ENCODE measurements at places on chromosomes 5 and 9. TPM values are rescaled to one million over a fixed set of nuclear protein-coding genes. Genes with fewer than 3 reads are reported as not detected.

GRCh38 chr5:138438724-138439476 is at the start of gene REEP2:
TSS of gene REEP2 (plus strand) at chr5:138439057. CDS start at chr5:138439209, 152 bp downstream.
- H3K36me3 ChIP-seq = peaks cover 31% of the 10 kb centered on the region
- peaks cover 12% of the 10 kb centered on the region for H3K4me1 ChIP-seq
- H3K27me3 ChIP-seq = no peaks in the 10 kb centered on the region
- H3K4me3 ChIP-seq = peak within 1 kb of the TSS; percentile 82

The CBY3 gene
- not detected for total RNA-seq

GRCh38 chr5:86929123-86929766 is 311.5 kb downstream of the COX7C start:
- no peaks in the 10 kb centered on the region for H3K4me1 ChIP-seq
- peaks cover 10% of the 10 kb centered on the region for H3K27me3 ChIP-seq
- DNase-seq = no peak
- no peak overlapping the region for H3K27ac ChIP-seq
- H3K4me3 ChIP-seq = no peak overlapping the region

GRCh38 chr9:12194731-12195130 is 498.5 kb upstream of the TYRP1 start:
- no peaks in the 10 kb centered on the region for H3K27me3 ChIP-seq
- no peak overlapping the region for H3K27ac ChIP-seq
- H3K4me3 ChIP-seq = no peak overlapping the region

- H3K36me3 ChIP-seq = no peaks in the 10 kb centered on the region
- H3K4me1 ChIP-seq = peaks cover 88% of the 10 kb centered on the region
- H3K4me3 ChIP-seq = peak overlapping the region; percentile 36
- peak overlapping the region; percentile 46 for H3K27ac ChIP-seq
- DNase-seq = no peak
- no peaks in the 10 kb centered on the region for H3K27me3 ChIP-seq
These were observed 24.6 kb downstream of the BICD2 start for GRCh38 chr9:92740009-92740408.

- peaks cover 13% of the 10 kb centered on the region for H3K36me3 ChIP-seq
- H3K27ac ChIP-seq = no peak overlapping the region
- H3K27me3 ChIP-seq = no peaks in the 10 kb centered on the region
- no peak for DNase-seq
These were observed 20.8 kb downstream of the MFAP3 start for GRCh38 chr5:154059583-154059982.

The ANGPTL2 gene
- not detected for total RNA-seq

The SPATA31E1 gene
- total RNA-seq = not detected

DNA sequence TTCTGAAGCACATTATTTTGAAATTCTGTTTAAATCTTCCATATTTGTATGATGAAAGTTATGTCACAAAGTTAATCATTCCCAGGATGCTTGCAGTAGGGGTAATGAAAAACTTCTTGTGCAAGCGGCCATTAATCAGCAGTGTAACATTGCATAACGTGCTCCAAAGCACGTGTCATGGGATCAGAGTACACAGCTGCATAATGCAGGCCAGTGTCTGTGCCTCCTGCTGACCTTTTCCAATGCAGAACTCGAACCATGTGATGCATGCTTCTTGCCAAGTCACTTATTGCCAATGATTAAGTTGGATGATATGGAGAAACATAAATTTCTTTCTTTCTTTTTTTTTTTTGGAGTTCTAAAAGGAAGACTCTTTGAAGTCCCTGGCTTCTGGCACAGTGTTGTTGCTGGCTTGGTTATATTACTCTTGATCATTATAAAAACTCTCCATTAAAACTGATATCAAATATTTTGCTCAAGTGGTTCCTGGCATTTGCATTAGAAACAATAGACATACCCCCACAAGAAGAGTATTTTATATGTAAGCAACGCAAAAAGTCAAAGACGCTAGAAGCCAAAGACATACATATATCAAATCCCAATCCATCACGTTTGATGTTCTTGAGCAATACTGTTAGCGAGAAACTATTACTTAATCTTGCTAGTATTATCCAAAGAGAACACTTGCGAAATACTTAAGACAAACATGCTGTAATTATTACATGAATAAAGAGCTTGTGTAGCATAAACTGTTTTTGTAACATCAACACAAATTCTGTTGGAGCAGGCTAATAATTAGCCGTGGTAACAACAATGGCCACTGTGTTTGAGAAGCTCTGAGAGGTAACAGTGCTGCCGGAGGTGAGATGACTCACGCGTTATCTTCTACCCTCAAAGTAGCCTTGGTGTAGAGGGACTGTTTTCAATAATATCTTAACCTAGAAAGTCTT is 164.2 kb downstream of the AUH start:
- DNase-seq = no peak
- H3K4me1 ChIP-seq = peaks cover 24% of the 10 kb centered on the region
- no peak overlapping the region for H3K27ac ChIP-seq
- no peaks in the 10 kb centered on the region for H3K36me3 ChIP-seq

The PRR7 gene
- total RNA-seq = 3.2 TPM

GRCh38 chr9:84538879-84539278 is 130.7 kb upstream of the NTRK2 start:
- no peaks in the 10 kb centered on the region for H3K36me3 ChIP-seq
- no peak overlapping the region for H3K27ac ChIP-seq

GRCh38 chr9:13732290-13732689 is 452.8 kb upstream of the MPDZ start:
- H3K27me3 ChIP-seq = no peaks in the 10 kb centered on the region
- H3K36me3 ChIP-seq = no peaks in the 10 kb centered on the region
- no peak overlapping the region for H3K27ac ChIP-seq
- H3K4me1 ChIP-seq = no peaks in the 10 kb centered on the region

DNA sequence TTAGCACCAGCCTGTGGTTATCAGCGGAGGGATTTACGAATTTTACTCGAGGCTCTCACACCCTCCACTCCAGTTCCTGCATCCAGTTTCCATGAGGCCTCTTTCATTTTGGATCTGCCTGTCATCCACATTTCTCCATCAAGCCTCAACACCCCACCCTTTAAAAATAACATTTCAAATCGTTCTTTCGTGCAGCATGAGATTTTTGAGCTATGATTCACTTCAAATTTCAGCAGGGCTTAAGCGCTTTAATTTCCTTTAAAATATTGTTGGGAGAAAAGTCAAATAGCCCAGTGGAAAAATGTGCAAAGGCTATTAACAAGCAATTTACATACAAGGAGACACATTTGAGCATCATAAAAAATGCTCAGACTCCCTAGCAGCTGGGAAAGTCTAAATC is 103.2 kb downstream of the MSX2 start:
- H3K27ac ChIP-seq = no peak overlapping the region
- no peaks in the 10 kb centered on the region for H3K36me3 ChIP-seq
- no peak for DNase-seq
- H3K27me3 ChIP-seq = peaks cover 3% of the 10 kb centered on the region
- H3K4me1 ChIP-seq = no peaks in the 10 kb centered on the region

- H3K4me1 ChIP-seq = peaks cover 83% of the 10 kb centered on the region
- no peaks in the 10 kb centered on the region for H3K36me3 ChIP-seq
- no peak overlapping the region for H3K4me3 ChIP-seq
- no peaks in the 10 kb centered on the region for H3K27me3 ChIP-seq
- DNase-seq = no peak
These were observed 40.9 kb downstream of the TRIO start for GRCh38 chr5:14184082-14184481.

DNA sequence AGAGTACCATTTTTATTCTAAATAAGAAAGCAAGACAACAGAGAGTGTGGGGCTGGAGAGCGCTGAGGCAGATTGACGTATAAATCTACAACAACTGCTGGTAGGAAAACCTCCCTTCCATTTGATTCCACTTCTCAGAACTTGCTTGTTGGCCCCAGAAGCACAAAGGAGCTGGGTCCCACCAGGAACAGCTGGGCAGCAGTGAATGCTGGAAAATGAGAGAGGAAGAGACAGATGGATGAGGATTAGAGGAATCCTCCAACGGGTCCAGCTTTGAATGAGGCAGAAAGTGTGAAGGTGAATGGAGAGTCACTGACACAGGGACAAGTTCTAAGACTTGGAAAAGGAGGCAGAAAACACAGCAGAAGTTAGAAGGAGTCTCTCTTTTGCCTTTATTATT is 14.8 kb downstream of the TAS2R1 start:
- no peaks in the 10 kb centered on the region for H3K27me3 ChIP-seq
- H3K4me1 ChIP-seq = no peaks in the 10 kb centered on the region
- DNase-seq = no peak
- H3K36me3 ChIP-seq = no peaks in the 10 kb centered on the region

DNA sequence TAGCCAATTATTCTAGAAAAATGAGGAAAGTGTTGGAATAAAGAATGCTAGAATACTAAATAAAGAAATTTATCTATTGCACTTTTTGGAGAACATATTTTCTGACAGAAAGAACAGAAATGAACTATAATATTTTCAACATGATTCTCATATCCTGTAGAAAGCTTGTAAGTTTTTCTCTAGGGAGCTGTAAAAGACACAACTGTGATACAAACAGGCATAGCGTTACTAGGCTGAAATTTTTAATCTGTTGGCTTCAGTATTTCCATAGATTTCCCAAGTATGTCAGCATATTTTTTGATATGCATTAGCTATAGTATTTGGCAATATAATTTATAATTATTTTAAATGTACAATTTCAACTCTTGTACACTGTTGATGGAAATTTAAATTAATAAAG is 31.3 kb downstream of the ANXA1 start:
- no peaks in the 10 kb centered on the region for H3K4me1 ChIP-seq
- peaks cover 3% of the 10 kb centered on the region for H3K27me3 ChIP-seq
- no peak for DNase-seq

DNA sequence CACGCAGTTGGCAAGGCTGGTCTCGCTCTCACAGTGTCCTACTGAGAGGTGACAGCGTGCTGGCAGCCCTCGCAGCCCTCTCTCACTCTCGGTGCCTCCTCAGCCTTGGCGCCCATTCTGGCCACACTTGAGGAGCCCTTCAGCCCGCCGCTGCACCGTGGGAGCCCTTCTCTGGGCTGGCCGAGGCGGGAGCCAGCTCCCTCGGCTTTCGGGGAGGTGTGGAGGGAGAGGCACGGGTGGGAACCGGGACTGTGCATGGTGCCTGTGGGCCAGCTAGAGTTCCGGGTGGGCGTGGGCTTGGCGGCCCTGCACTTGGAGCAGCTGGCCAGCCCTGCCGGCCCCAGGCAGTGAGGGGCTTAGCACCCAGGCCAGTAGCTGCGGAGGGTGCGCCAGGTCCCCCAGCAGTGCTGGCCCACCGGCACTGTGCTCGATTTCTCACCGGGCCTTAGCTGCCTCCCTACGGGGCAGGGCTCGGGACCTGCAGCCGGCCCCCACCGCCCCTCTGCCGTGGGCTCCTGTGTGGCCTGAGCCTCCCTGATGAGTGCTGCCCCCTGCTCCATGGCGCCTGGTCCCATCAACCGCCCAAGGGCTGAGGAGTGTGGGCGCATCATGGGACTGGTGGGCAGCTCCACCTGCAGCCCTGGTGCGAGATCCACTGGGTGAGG is 15.7 kb upstream of the RNF180 start:
- H3K4me1 ChIP-seq = no peaks in the 10 kb centered on the region
- no peaks in the 10 kb centered on the region for H3K36me3 ChIP-seq
- H3K27me3 ChIP-seq = no peaks in the 10 kb centered on the region
- no peak overlapping the region for H3K4me3 ChIP-seq

GRCh38 chr5:34485768-34486030 is 170.4 kb upstream of the RAI14 start:
- H3K4me1 ChIP-seq = peaks cover 3% of the 10 kb centered on the region
- no peak for DNase-seq
- peaks cover 17% of the 10 kb centered on the region for H3K27me3 ChIP-seq
- no peak overlapping the region for H3K27ac ChIP-seq

DNA sequence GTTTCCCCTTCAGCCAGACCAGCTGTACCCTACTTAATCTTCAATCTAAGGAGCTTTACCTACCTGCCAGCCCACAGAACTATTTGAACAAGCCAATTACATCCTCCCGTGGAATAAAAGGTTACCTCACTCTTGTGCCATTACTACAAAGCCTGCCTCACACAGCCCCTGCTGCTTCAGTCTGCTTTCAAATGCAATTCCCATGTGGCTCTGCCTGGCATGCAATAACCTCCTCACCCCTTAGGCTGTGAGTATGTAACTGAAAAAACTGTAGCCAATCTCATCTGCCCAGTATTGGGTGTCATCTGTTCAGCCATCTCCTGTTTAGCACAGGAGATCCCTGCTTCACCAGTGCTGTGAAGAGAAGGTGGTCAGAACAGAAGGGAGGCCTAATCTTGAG is 6.1 kb upstream of the GCNT1 start:
- no peak overlapping the region for H3K4me3 ChIP-seq
- no peak overlapping the region for H3K27ac ChIP-seq
- no peaks in the 10 kb centered on the region for H3K27me3 ChIP-seq

The WWC1 gene
- 2.0 TPM for total RNA-seq

The IFNA5 gene
- not detected for total RNA-seq

DNA sequence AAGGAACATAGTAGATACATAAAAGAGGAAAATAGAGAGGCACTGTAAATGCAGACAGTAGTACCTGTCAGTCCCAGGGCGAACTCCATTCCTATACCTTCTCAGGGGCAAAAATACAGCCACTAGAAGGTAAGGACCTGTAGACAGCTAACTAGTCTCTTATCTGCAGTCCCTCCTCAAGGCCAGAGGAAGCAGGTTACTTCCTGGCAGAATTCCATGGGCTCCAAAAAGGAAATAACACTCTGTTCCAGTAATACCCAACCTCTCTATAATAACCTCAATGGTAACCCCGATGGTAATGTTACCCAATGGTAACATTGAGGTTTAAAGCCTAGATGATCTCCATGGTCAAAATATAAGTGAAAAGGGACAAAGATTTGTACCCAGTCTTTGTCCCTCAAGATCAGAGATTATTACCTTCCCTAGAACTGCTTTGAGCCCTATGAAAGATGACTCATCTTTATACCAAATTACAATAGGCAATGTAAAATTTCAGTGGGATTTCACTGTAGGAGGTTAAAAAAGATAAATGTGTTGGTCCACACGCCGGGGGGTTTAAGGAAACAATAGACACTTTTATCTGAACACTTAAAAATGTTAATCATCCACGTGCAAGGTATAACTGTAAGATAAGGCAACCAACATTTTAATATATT is 113.0 kb downstream of the DENND1A start:
- no peaks in the 10 kb centered on the region for H3K27me3 ChIP-seq
- no peak overlapping the region for H3K4me3 ChIP-seq
- no peak for DNase-seq
- no peak overlapping the region for H3K27ac ChIP-seq

The SV2C gene
- total RNA-seq = not detected

DNA sequence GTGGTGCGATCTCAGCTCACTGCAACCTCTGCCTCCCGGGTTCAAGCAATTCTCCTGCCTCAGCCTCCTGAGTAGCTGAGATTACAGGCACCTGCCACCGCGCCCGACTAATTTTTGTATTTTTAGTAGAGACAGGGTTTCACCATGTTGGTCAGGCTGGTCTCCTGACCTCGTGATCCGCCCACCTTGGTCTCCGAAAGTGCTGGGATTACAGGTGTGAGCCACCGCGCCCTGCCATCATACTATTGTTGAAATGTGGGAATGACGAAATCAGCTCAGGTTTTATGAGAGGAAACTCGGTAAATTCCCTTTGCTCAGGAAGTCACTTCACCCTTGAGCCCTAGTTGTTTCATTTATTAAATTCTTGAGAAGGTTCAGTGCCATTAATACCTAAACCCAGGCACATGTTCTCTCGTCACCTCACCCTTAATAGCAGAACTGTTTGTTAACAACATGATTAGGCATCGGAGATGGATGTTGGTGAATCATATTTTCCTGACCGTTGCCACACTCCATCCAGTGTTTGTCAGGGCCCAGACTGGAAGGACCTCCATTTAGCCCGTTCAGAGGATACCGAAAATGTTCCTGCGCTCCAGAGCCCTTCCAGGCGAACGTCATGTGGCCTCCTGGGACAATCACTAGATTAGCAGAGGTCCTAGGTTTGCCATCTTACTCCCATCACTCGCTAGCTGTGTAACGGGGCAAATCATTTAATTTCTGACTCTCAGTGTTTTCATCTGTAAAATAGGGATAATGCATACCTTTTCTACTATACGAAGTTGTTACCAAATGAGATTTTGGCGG is 20.0 kb upstream of the CREBRF start:
- peak; percentile 17 for DNase-seq
- peak overlapping the region; percentile 82 for H3K4me3 ChIP-seq
- no peaks in the 10 kb centered on the region for H3K27me3 ChIP-seq
- peaks cover 24% of the 10 kb centered on the region for H3K36me3 ChIP-seq
- peak overlapping the region; percentile 91 for H3K27ac ChIP-seq

Data from activated B cell treated with CpG ODN at 0.5 μM for 24 hours (primary cell).